ENCODE measurements at places on chromosomes 1 and 21. TPM values are rescaled to one million over a fixed set of nuclear protein-coding genes. Genes with fewer than 3 reads are reported as not detected.

ARHGAP30 gene
- 38.0 TPM for total RNA-seq

C8A gene
- total RNA-seq: not detected

CLCA4 gene
- not detected for total RNA-seq

DNA sequence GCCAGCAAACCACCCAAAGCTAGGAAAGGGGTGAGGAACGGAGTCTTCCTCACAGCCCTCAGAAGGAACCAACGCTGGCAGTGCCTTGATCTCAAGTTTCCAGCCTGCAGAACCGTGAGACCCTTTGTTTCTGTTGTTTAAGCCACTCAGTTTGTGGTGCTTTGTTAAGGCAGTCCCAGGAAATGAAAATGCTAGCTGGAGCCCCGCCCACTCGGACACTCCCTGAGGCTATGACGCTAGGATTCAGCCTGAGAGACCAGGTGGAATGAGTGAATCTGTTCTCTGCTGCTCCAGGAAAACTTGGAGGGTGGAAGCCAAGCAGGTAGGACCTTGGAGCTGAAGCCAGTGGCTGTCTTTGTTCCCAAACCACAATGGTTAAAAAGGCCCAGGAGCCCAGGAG is 196.5 kb upstream of the POU3F1 start:
- DNase-seq: no peak
- no peaks in the 10 kb centered on the region for H3K36me3 ChIP-seq
- H3K4me1 ChIP-seq: peaks cover 3% of the 10 kb centered on the region
- H3K27ac ChIP-seq: no peak overlapping the region

- H3K27me3 ChIP-seq: no peaks in the 10 kb centered on the region
- no peaks in the 10 kb centered on the region for H3K4me1 ChIP-seq
- no peak overlapping the region for H3K4me3 ChIP-seq
Observed at GRCh38 chr1:168811176-168811575, 82.2 kb upstream of the DPT start.

- peaks cover 19% of the 10 kb centered on the region for H3K4me1 ChIP-seq
- DNase-seq: no peak
- peaks cover 67% of the 10 kb centered on the region for H3K27me3 ChIP-seq
- peak overlapping the region; percentile 40 for H3K4me3 ChIP-seq
- no peaks in the 10 kb centered on the region for H3K36me3 ChIP-seq
Observed at GRCh38 chr1:34165422-34165921, 442 bp upstream of the CSMD2 start.

DNA sequence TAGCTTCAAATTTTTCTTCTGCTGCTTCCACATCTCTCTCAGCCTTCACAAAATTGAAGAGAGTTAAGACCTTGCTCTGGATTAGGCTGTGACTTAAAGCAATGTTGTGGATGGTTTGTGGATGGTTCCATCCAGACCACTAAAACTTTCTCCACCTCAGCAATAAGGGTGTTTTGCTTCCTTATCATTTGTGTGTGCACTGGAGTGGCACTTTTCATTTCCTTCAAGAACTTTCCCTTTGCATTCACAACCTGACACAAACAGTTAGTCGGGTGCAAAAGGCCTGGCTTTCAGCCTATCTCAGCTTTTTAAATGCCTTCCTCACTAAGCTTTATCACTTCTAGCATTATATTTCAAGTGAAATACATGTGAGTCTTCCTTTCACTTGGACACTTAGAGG is 30.3 kb downstream of the DENND1B start:
- H3K27ac ChIP-seq: no peak overlapping the region
- no peaks in the 10 kb centered on the region for H3K36me3 ChIP-seq
- no peak for DNase-seq
- peaks cover 8% of the 10 kb centered on the region for H3K4me1 ChIP-seq

DNA sequence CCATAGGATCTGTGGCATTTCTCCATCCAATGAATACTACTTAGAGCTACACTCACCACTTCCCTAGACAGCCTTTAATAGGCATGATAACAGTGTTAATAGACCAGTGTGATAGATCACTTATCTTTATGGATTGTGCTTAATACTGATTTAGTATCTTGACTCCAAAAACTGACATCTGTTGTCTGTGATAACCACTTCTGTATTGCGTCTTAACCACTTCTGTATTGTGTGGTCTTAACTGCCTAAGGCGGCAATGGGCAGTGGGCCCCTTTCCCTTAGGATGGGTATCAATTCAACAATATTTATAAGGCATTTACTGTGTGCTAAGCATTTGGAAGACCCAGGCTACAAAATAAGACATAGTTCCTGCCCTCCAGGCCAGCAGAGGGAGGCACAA is 32.0 kb upstream of the RCAN3 start:
- no peak overlapping the region for H3K27ac ChIP-seq
- DNase-seq: no peak
- H3K4me3 ChIP-seq: no peak overlapping the region
- H3K36me3 ChIP-seq: no peaks in the 10 kb centered on the region
- no peaks in the 10 kb centered on the region for H3K4me1 ChIP-seq

GRCh38 chr1:245234217-245235081 is 79.7 kb downstream of the KIF26B start:
- H3K27me3 ChIP-seq: no peaks in the 10 kb centered on the region
- H3K27ac ChIP-seq: peak overlapping the region; percentile 42
- no peaks in the 10 kb centered on the region for H3K36me3 ChIP-seq
- H3K4me3 ChIP-seq: no peak overlapping the region
- peak; percentile 62 for DNase-seq

DNA sequence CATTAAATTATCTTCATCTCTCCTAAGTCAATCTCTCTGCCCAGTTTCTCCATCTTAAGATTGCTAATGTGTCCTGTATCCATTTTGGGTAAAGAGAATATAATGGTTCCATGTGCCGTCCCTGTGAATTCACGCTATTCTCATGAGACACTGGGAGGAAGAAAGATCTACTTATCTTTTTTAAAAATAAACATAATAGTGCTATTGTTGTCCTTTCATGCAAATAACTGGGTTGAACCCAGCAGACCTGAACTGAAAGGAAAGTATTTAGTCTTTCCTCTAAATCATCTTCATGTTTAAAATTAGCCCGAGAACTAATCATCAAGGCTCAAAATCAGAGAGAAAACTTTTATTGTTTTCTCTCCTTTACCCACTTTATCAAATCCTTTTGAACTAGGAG is 22.4 kb downstream of the SLAMF1 start:
- no peak for DNase-seq
- no peak overlapping the region for H3K27ac ChIP-seq
- no peaks in the 10 kb centered on the region for H3K4me1 ChIP-seq

GRCh38 chr1:184791550-184791900 is 36.9 kb upstream of the EDEM3 start:
- no peak for DNase-seq
- no peaks in the 10 kb centered on the region for H3K27me3 ChIP-seq
- H3K27ac ChIP-seq: no peak overlapping the region
- peaks cover 7% of the 10 kb centered on the region for H3K4me1 ChIP-seq

GRCh38 chr1:104348277-104348676 is 598.6 kb downstream of the AMY1C start:
- no peaks in the 10 kb centered on the region for H3K36me3 ChIP-seq
- H3K4me1 ChIP-seq: no peaks in the 10 kb centered on the region
- H3K27me3 ChIP-seq: no peaks in the 10 kb centered on the region
- DNase-seq: no peak
- H3K4me3 ChIP-seq: no peak overlapping the region
- H3K27ac ChIP-seq: no peak overlapping the region

- peak overlapping the region; percentile 62 for H3K27ac ChIP-seq
- H3K4me3 ChIP-seq: peak overlapping the region; percentile 81
- peaks cover 30% of the 10 kb centered on the region for H3K4me1 ChIP-seq
- DNase-seq: peak; percentile 92
- H3K36me3 ChIP-seq: peaks cover 14% of the 10 kb centered on the region
Observed at GRCh38 chr1:211579440-211580302, 710 bp upstream of the SLC30A1 start.

DNA sequence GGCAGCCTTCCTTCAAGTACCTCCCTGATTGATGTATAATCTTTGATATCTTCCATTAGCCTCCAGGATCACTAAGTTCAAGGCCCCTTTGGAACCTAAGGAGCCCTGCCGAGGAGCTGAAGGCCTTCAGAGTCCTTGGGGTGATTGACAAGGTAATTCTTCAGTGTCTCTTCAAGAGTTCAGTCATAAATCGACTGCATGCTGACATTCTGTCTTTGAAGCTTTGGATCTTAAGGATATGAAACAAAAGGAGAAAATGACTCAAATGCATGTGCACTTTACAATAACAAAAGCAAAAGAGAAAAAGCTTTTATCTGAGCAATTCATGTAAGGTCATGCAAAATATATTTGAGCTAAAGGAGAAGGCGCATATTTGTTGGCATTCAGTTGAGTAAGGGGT is 125.3 kb downstream of the RPS6KC1 start:
- H3K36me3 ChIP-seq: peaks cover 15% of the 10 kb centered on the region
- no peak overlapping the region for H3K4me3 ChIP-seq
- no peaks in the 10 kb centered on the region for H3K27me3 ChIP-seq
- no peak overlapping the region for H3K27ac ChIP-seq

DNA sequence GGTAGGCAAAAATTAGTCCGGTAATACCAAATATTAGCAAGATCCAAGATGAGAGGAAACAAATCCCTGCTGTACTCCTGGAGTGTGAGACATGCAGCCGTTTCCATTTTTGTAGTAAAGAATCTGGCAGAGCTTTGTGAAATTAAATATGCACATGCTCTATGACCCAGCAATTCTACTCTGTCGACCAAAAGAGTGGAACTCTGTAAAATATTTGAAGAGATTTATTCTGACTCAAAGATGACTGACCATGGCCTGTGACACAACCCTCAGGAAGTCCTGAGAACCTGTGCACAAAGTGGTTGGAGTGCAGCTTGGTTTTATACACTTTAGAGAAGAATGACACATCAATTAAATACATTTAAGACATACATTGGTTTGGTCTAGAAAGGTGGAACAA is 16.2 kb downstream of the HAX1 start:
- no peak overlapping the region for H3K4me3 ChIP-seq
- no peak overlapping the region for H3K27ac ChIP-seq
- no peaks in the 10 kb centered on the region for H3K27me3 ChIP-seq
- no peaks in the 10 kb centered on the region for H3K36me3 ChIP-seq

- DNase-seq: no peak
- no peak overlapping the region for H3K27ac ChIP-seq
- no peak overlapping the region for H3K4me3 ChIP-seq
- no peaks in the 10 kb centered on the region for H3K4me1 ChIP-seq
- H3K36me3 ChIP-seq: no peaks in the 10 kb centered on the region
- peaks cover 63% of the 10 kb centered on the region for H3K27me3 ChIP-seq
Observed at GRCh38 chr1:156682166-156682890, 5.1 kb upstream of the NES start.
